ENCODE measurements at places on chromosomes 6 and 20. TPM values are rescaled to one million over a fixed set of nuclear protein-coding genes. Genes with fewer than 3 reads are reported as not detected.

- DNase-seq: no peak
Observed at GRCh38 chr6:169536446-169537170, 165.2 kb downstream of the WDR27 start.

- no peak for DNase-seq
Observed at GRCh38 chr20:16747291-16747811, 807 bp upstream of the OTOR start.

DNA sequence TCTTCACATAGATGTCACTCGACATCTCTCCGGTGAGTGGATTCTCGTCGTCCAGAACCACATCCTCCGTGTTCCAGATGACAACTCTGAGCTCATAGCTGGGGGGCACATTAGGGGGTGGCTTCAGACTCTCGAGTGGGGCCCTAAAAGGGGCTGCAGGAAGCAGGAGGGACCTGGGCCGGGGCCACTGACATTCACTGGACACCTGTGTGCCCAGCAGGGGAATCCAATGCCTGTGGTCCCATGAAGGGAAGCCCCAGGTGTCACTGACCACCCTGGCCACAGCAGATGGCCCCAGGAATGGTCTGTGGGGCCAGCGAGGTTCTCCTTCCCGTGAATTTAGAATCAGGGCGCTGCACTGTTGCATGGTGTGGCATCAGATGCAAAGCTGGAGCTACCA lies 18.7 kb downstream of the ERGIC3 start:
- DNase-seq: no peak

- no peak for DNase-seq
Observed at GRCh38 chr20:13474467-13474866, 164.3 kb downstream of the TASP1 start.

DNA sequence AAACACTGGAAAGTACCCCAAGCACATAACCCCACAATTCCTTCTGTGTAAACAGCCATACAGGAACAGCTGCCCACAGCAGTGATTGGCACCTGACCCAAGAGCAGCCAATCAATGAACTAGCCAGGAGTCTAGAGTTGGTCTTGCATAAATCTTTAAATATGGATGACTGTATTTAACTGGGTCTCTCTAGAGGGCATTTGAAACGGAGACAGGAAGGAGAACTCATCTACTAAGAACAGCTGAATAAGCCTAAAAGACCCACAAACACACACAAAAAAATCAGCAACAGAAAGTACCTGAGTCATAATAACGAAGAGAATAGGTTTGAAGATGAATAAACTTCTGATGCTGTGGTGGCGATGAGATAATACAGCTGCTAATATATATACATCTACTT lies 49.0 kb upstream of the ASF1A start:
- DNase-seq: no peak

The POM121L2 gene
- not detected for total RNA-seq

DNA sequence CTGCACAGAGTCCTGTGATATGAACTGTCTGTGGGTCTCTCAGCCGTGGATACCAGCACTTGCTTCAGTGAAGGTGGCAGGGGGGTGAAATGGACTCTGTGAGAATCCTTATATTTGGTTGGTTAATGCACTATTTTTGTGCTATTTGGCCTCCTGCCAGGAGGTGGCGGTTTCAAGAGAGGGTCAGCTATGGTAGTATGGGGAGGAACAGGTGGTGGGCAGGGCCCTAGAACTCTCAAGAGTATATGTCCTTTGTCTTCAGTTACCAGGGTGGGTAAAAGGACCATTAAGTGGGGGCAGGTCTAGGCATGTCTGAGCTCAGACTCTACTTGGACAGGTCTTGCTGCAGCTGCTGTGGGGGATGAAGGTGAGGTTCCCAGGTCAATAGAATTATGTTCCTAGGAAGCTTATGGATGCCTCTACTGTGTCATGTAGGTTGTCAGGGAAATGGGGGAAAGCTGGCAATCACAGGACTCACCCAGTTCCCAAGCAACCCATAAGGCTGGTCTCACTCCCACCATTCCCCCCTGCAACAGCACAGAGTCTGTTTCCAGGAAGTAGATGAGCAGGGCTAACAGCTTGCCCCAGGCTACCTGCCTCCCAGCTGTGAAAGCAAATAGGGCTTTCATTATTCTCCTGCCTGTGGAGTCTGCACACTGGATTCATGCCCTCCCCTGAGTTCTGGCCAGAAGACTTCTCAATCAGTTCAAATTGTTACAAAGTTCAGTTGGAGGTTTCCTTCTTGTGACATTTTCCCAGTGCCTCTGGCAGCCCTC lies 56.8 kb upstream of the PHIP start:
- DNase-seq: no peak

DNA sequence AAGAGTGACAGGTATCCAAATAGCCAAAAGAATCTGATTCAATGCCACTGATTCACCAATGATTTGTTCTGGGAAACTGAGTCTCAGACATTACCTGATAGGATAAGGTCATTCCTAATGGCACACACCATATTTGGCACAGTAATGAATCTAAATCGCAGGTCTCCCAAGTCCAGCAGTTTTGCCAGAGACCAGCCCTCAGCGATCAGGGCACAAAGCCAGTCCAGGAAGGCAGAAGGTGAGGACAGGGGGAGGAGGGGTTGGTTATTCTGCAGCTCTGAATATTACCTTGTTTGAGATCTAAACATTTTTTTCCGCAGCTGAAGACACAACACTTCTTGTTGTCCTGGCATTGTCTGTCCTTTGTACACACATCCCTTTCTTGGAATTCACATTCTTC lies 1.9 kb downstream of the EPPIN start:
- DNase-seq: no peak

GRCh38 chr6:144447472-144447871 lies 162.3 kb downstream of the UTRN start:
- DNase-seq: no peak

The GPR63 gene
- 0.48 TPM for total RNA-seq

The PACRG gene
- not detected for total RNA-seq

- no peak for DNase-seq
Observed at GRCh38 chr6:15254070-15254975, 8.5 kb downstream of the JARID2 start.

GRCh38 chr6:133608620-133609019 lies 280.3 kb upstream of the TCF21 start:
- no peak for DNase-seq

The IPCEF1 gene
- total RNA-seq: 7.5 TPM

All from activated T-cell treated with anti-CD3 and anti-CD28 coated beads, Interleukin-2, amount 50 U/mL, for 4 hours (primary cell).